Caki2 (cell line): ENCODE measurements at places on chromosomes 5 and 9.

GRCh38 chr5:107324809-107325208, 345.9 kb downstream of the EFNA5 start:
- no peak for DNase-seq

GRCh38 chr9:105503881-105504280, 54.0 kb upstream of the FKTN start:
- DNase-seq: peak; percentile 18

DNA sequence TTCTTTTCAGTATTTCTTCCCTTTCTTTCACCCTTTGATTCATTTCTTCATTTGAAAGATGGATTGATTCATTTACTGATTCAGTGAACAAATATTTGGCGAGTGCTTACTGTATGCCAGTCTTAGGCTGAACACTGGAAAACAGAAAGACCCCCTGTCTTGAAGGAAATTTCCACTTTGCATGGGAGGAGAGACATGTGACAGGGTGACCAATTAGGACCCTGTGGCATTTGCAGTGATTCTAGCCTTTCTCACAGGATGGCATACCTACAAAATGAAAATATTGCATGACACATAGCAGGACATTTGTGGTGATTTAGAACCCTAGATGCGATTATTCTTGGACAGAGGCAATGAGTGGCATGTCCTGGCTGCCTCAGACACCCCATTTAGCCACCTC, 407.2 kb upstream of the SGCD start:
- no peak for DNase-seq

DNA sequence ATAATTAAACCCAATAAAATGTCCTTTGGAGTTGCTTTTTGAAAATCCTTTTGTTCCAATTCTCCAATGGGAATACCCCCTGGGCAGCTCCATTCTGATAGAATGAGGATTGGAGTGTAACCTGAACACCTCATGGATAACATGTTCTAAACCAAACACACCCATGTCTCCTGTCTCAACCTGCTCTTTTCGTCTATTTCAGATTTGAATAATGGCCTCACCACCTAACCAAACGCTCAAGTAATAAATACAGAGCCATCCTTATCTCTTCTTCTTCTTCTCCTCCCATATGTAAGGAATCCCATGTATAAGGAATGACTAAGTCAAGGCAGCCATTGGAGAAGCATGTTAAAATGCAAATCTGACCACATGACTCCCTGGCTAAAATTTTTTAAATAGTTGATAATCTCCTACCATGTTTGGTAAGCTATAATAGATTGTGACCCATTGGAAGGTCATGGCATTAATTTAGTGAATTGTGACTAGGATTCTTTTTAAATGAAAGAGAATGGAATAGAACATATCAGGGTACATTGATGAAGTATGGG, 26.0 kb downstream of the ELL2 start:
- no peak for DNase-seq

GRCh38 chr5:76818844-76819831, at the start of gene F2RL1:
Gene F2RL1 (plus strand): TSS chr5:76819030. CDS start chr5:76819183, 153 bp downstream.
- peak; percentile 70 for DNase-seq

DNA sequence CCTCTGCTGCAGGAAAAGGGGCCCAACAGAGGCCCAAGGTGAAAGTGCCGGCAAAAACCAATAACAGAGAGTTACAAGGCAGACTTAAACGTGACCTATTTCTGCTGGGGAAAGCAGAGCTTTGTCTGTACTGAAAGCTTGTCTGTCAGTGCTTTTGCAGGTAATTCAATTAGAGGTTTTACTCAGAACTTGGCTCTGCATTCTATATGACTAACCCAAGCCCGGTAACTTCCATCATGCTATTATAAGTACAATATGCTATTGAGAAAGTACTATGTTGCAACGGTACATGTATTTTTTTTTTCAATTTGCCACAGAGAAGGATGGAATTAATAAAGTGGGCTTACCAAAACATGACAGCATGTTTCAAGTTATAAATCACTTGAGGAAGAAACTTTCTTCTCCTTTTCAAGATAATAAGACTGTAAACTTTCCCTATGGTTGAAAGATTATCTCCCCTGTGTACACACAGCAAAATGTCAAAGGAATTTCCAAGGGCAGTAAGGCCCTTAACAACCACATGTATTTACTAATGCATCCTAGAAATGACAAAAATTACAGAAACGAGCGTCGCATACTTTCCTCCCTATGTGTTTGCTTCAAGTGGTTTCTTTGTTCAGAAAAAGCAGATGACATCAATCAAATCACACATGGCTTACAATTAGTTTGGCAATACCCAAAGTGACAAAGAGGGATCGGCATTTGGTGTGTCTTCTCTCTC, 282.4 kb downstream of the EFNA5 start:
- DNase-seq: peak; percentile 70

GRCh38 chr9:121286973-121287741, 19.2 kb downstream of the GSN start:
- peak; percentile 90 for DNase-seq

GRCh38 chr5:136109453-136110135, 23.1 kb upstream of the SMAD5 start:
- DNase-seq: no peak

GRCh38 chr5:153797484-153797883, 241.2 kb downstream of the FAM114A2 start:
- no peak for DNase-seq

GRCh38 chr9:134548185-134548584, 93.4 kb upstream of the COL5A1 start:
- DNase-seq: no peak

- DNase-seq: no peak
These were observed 66.3 kb upstream of the TNFAIP8 start for GRCh38 chr5:119289438-119290044.

DNA sequence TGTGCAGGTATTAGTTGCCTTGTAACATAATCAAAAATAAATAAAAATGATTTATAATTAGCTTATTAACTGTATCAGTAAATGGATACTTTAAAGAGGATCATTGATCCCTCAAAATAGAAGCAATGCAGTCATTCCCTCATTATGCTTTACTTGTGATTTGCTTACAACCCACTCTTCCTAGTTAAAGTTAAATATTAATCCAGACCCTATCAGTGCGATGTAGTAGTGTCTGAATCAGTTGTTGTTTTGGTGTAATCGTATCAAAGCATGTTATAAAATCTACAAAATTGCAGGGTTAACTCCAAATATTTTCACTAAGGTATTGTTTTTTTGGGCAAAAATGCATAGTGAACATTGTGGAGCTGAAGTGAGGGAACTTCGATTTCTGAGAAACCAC, 17.6 kb downstream of the TENT4A start:
- DNase-seq: no peak

DNA sequence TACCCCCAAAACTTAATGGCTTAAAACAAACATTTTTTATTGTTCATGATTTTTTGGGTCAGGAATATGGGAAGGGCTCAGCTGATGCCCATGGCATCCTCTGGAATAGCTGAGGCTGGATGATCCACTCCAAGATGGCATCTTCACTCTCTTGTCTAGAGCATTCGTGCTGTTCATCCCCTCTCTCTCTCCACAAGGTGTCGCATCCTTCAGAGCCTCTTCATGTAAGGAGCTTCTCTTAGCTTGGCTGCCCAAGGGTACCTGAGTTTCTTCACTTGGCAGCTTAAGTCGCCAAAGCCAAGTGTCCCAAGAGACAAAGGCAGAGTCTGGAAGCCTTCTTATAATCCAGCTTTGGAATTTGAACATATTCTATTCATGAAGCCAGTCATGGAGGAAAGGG, 294.7 kb downstream of the CHSY3 start:
- no peak for DNase-seq

GRCh38 chr5:81779125-81779915, 28.4 kb upstream of the SSBP2 start:
- no peak for DNase-seq

DNA sequence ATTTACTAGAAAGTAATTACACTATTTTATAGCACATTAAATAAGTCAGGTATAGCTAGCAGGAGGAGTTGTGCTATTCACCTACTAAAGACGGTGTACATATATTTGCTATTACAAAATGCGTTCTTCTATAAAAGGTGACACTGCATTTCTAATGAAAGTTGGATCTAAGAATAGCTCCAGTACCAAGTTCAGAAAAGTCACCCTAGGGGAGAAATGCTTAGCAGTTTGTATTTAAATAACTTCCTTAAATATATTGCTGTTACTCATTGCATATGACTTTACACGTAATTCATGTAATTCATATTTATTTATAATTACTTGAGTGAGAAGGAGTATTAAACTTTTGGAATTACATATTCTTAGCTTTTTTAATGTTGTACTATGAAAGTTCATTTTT, 7.0 kb upstream of the SUB1 start:
- DNase-seq: no peak

DNA sequence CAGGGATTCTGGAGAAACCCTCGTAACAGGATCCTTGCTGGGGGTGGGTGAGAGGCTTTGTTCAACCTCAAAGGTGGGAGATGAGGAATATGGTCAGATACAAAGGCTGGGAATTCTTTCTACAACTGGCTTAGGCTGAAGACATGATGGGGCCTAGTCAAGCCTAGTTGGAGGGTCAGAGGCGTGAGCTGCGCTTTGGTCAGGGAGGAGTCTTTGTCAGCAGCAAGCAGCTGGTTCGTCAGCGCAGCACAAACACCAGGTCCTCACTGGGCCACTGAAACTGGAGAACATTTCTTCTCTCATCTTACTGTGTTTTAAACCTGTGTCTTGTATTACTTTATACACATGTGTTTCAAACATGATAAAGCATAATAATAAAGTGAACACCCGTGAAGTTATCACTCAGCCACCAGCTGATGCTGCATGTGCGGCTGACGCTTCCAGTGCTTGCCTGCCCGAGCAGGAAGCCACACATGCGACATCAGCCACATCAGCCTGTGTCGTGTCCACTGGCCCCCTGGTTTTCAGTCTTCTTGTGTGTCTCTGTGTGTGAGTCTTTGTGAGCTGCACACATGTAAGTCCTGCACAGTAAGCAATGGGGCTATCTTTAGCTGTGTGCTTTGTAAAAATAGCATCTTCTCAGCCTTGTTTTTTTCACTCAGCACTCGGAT, 81.5 kb downstream of the WNK2 start:
- DNase-seq: no peak

DNA sequence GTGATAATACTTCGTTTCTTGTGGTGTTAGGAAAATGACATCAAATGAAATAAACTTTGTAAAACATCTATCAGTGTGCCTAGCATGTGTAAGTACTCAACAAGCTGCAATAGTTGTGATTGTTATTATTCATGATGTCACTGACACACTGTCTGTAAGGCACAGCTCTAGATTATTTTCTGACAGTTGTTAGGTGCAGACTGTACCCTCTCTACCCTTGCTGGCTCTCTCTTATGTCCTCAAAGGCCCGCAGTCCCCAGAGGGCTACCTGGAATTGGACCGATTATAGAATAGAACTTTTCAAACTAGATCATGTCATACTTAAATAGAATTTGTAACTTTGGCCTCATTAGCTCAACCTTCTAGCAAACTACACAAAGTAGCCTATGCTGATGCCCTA, 65.9 kb upstream of the VCAN start:
- DNase-seq: no peak

DNA sequence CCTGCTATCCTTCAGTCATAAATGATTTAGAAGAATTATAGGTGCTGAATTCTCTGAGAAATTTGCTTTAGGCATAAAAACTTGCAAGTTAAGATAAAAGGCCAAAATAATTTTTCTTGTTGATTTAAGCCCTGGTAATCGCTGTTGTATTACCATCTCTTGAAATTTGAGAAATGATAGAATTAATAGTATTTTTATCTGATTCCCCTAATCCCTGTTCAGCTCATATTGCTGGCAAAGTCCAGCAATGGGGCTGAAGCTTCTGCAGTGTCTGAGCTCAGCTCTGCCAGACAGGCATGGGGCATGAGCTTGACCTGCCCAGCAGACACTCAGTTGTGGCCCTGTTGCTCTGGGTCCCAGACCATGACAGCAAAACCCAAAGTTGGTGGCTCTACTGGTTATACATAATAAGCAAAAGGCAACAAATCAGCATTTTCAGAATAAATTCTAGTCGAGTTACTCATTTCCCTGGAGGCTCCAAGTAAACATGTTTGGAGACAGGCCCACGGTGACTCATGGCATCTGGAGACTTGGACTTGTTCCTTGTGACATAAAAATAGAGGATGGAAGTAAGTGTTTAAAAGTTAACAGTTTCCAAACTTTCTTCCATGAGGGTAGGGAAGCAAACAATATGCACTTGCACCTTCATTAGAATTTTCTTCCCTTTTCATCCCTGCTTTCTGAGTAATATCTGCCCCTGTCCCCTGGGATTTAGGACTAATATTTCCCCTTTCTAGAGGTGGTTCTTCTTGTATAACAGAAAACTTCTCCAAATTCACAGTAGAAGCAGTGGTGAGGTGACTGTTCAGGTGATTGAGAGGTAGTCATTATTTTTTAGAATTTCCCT, 60.2 kb upstream of the SLC2A8 start:
- peak; percentile 85 for DNase-seq

DNA sequence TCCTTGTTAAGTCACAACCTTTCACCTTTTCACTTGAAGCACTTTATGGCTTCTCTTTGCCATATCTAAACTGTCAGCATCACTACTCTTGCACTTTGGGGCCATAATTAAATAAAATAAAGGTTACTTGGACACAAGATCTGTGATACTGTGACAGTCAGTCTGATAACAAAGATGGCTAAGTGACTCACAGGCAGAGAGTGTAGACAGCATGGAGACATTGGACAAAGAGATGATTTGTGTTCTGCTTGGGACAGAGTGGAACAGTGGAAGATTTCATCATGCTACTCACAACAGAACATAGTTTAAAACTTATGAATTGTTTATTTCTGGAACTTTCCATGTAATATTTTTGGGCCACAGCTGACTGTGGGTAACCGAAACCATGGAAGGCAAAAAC, 81.7 kb upstream of the SMC5 start:
- no peak for DNase-seq

DNA sequence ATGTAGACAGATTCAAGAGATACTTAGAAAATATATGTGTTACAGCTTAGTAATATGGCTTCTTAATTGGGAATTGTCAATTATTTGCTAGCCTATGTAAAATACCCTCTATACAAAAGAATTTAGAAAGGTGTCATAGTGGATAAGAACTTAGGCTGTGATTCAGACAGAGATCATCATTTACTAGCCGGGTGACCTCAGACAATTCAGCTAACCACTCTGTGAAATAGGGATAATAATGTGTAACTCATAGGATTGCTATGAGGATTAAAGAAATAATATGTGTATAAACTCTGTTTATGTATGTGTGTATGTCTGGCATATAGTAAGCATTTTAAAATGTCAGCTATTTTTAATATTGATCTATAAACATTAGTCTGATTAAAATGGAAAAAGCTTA, 5.9 kb upstream of the LARS1 start:
- no peak for DNase-seq

GRCh38 chr5:76542887-76543690, 80.1 kb downstream of the F2RL2 start:
- DNase-seq: no peak

DNA sequence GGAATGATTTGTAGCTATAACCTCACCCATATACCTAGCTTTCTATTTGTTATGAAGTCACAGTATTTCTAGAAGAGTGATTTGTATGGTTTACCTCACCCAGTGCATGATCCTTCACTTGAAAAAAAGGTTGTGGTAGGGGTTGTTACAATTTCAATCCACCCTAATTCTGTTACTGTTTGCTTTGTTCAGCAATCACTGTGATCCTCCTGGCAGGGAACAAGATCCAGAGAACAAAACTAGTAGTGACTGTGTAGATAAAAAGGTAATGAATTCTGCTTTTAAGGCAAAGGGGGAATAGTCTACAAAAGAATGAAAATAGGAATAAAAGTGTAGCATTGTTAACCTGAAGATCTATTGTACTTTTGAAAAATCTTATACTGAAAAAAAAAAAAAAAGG, 191.3 kb upstream of the SH3GL2 start:
- DNase-seq: no peak
